ENCODE measurements at places on chromosomes 16 and 17.

GRCh38 chr17:13385481-13385911 is 216.2 kb downstream of the HS3ST3A1 start:
- no peak for DNase-seq

- DNase-seq: no peak
These were observed 18.9 kb upstream of the ABCC3 start for GRCh38 chr17:50615828-50616227.

DNA sequence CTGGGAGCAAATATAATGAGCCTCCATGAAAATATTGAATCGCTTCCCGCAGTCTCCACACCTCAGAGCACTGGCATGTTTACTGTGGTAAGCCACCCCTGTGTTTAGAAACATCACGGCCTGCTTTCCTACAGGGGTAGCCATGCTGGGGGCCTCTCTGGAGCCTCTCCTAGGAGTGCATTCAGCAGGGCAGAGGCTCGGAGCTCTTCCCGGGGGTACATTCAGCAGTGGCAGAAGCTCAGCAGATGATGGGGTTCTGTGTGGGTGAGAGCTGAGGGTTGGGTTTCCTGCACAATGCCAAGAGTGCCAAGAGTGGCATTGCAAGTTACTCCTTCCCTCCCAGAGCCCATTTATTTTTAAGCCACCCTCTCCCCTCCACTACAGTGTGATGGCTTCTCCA is 386.6 kb downstream of the SEC14L1 start:
- no peak for DNase-seq

DNA sequence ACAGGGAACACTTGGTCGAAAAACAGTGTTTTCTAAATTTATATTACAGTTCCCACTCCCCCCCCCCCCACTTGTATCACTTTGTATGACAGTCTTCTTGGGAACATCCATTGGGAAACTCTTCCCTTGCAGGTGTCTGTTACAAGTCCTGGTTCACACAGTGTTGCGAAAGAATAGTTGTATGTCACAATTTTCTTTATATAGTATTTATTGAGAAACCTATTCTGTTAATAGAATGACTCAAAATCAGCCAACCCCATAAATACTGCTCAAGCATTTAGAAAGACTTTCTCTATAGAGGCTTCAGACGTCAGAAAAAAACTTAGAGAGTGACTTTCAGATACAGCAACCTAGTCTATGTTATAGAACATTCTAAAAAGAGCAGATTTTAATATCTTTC is 414.4 kb downstream of the WWOX start:
- no peak for DNase-seq

DNA sequence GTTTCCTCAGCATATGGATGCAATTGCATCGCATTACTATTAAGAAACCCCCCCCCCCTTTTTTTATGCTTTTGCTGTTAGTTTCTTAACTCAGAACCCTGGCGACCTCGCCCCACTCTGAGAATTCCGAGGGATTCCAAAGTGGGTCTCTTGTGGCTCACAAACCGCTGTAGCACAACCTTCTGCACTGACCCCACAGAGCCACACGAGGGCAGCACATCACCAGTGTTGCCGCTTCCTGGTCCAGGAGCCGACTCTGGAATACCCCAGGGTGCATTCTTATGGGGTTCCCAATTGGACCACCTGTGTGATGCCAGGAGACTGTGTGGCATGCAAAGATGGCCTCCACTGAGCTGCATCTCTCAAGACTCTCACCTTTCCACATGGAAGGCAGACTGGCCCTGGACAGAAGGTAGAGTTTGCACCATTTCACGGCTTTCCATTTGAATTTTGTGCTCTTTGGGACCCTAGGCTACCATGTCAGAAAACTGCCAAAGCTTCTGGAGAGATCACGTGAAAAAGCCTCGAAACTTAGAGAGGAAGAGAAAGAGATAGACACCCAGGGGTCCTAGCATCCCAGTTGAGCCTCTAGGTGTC is 432.7 kb upstream of the ASIC2 start:
- DNase-seq: peak; percentile 76

DNA sequence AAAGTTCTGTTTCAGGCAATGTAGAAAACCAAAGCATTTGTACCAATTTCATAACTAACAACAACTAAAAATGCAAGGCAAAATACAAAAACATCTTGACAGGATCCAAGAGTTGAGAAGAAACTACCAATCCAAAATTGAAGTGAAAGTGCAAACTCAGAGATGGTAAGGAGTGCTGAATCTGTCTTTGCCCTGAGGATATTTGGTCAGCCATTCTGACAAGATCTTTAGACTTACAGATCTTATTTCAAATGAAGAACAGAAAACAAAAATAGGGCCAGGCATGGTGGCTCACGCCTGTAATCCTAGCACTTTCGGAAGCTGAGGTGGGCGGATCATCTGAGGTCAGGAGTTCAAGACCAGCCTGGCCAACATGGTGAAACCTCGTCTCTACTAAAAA is 412.8 kb downstream of the ZFHX3 start:
- DNase-seq: no peak

DNA sequence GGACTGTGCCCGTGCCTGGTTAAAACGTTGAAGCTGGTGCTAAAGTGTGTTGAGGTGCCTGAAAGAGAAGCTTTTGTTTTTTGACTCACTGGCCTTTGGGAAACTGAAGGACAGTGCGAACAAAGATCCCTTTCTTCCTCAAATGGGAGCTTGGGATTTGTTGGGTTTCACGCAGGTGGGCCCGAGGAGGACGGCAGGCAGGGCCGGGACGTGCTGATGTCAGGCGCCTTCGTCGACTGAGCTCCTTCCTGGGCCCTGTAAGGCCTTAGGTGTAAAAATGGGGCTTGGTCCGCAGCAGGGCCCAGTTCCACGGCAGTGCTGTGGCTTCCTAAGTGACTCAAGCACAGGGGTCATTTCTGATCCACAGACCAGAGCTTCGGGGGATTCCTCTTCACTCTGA is 106.9 kb downstream of the BANP start:
- DNase-seq: no peak

Data from glutamatergic neuron (in vitro differentiated cells).